ENCODE measurements at places on chromosomes 12 and 14. TPM values are rescaled to one million over a fixed set of nuclear protein-coding genes. Genes with fewer than 3 reads are reported as not detected.

Gene LRFN5
- not detected for total RNA-seq

Gene DPPA3
- not detected for total RNA-seq

Gene RNASE3
- not detected for total RNA-seq

Gene ESR2
- total RNA-seq, result 0.07 TPM

Gene EIF2S3B
- 7.4 TPM for total RNA-seq

Gene POTEG
- not detected for total RNA-seq

Gene LMO3
- 0.34 TPM for total RNA-seq

Gene MANSC1
- total RNA-seq, result 1.2 TPM

Gene SYNJ2BP
- 23.6 TPM for total RNA-seq

Gene CLEC1B
- not detected for total RNA-seq

Gene PIK3C2G
- total RNA-seq, result 0.28 TPM
